ENCODE measurements at places on chromosomes 12 and 14. TPM values are rescaled to one million over a fixed set of nuclear protein-coding genes. Genes with fewer than 3 reads are reported as not detected.
A peak's percentile ranks its signal among the peaks of the same experiment; 100 is the strongest.

GPR137C gene
- 0.63 TPM for total RNA-seq

GRCh38 chr14:57169901-57170300 lies 98.8 kb downstream of the EXOC5 start:
- DNase-seq, result no peak

GNG2 gene
- 6.3 TPM for total RNA-seq

- DNase-seq, result no peak
These were observed 7.2 kb downstream of the MGP start for GRCh38 chr12:14878488-14878887.

DIO2 gene
- 106 TPM for total RNA-seq

CCER1 gene
- not detected for total RNA-seq

- DNase-seq, result no peak
These were observed 1.8 kb downstream of the ALX1 start for GRCh38 chr12:85281636-85282312.

DNA sequence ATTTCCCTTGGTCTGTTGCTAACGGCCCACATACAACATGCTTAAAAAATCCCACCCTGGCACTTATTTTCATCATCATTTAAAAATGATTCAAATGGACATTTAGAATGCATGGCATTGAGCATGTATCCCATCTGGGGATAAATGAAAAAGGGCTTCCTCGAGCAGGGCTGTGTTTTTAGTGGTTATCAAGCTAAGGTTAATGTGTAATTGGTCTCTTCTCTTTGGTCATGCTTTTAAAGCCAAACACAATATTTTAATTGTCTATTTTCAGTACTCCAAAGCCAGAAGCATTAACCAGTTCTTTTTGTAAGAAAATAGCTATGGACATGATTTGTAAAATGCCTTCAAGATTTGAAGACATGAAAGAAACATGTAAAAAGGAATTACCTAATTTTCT lies 1.9 kb upstream of the TRHDE start:
- DNase-seq, result no peak

DNA sequence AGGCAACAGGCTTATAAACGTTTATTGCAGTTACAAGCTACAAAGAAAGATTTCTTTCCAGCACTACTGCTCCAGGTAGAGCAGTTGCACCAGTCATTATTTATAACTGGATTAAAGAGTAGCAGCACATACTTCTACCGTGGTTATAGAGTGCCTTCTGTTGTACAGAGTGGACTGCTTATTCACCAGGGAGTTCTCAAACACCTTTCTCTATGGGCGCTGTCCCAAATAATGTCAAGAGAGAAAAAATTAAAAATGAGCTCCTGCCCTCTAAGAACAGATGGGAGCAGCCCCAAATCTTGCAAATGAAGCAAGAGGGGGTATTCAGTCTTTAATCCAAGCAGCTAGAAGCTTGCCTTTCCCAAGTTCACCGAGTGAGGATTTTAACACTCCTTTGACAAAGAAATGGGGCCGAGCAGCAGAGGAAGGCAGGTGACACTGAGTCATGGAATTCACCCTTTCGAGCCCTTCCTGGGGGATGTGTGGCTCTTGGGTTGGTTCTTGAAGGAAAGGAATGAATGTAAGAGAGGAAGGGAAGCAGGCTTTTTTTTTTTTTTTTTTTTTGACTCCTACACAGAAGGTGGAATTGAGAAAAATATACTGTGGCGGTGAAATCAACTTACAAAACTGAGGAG lies 181.2 kb downstream of the PRKCH start:
- no peak for DNase-seq

DNA sequence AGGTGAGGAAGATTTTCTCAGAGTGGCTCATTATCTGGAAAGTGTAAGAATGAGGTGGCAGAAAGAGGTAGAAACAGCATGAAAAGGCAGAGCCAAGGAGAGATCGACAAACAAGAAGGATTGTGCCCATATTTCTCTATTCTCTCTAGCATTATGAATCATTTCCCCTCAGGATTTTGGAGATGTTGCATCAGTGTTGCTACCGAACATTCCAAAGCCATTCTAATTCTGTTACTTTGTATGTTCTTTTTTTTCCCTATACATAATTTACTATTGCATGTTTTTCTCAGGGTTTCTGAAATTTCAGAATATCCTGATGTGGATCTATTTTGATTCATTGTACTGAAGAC lies 61.4 kb downstream of the KICS2 start:
- DNase-seq, result peak; percentile 28
